Kidney epithelial cell (primary cell): ENCODE measurements at places on chromosomes 4 and X.

GRCh38 chr4:167885071-167885470, 207.3 kb upstream of the ANXA10 start:
- no peak for DNase-seq

GRCh38 chr4:90824266-90825150, 697.3 kb downstream of the CCSER1 start:
- DNase-seq, result no peak

DNA sequence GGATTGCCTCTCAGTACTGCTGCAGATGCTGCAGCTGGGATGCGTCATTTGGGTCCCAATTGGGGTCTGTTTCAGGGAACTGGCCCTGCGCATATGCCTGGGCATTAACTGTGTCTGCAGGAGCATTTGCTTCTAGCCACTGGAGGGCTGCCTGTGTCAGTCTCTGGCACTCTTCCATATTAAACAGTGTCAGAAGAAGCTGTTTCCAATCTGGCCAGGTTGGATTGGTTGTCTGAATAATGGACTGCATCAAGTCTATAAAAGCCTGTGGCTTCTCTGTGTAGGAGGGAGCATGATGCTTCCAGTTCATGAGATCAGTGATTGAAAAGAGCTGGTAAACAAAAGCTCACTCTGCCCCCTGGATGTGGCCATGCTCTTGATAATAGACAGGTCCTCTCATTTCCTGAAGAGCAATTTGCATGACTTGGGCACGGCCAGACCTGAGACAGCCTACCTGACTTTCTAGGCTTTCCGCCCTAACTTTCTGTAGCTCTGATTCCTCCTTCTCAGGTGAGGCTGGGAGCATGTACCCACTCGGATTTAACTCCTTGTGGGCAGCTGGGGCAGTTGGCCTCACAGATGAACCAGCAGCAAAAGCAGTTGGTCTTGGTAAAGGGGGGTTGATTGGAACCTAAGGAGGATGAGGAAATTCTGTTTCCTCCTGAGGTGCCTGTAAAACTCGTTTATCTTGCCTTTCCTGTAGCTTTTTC, 29.2 kb downstream of the SULT1E1 start:
- peak; percentile 23 for DNase-seq

- no peak for DNase-seq
Observed at GRCh38 chr4:188154668-188155405, 15.6 kb downstream of the TRIML1 start.

DNA sequence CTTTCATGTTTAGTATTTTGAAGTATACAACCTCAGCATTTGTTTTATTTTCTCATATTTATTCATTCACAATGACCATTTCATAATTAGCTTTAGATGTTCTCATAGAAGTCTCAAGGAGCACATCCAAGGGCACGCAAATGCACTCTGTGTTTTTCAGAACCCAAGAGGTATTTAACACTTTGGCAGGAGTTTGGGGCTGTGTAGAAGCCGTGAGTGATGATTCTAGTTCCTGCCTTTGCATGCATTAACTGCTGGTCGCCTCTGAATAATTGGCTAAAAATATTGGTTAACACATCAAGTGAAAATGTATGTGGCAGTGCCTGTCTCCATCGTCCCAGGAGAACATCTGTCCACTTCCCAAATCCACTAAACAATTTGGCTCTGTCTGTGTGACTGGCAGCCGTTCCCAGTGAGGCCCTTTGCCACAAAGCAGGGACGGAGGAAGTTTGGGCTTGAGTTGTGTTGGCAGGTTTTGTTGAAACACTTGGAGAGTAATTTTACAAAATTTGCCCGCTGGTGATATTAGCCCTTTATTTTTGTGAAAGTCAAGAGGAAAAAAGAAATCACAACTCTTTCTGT, 730.7 kb upstream of the SLIT2 start:
- DNase-seq, result no peak

DNA sequence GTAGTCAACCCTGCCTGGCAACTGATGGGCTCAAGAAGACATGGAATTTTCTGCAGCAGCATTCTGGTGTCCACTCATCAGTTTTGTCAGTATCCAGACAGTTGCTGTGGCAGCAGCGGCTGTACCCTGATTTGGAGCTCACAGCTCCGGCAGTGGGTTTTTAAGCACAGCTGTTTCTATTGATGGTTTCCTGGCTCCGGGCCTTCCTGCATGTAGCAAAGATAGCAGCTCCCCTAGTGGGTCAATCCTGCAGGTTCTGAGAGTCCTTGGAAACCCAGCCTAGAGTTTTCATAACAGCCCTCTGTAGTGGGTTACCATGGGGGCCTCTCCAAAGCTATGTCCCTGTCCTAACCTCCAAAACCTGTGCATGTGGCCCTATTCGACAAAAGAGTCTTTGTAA, 84.0 kb upstream of the ATP6AP2 start:
- DNase-seq, result no peak

- DNase-seq, result peak; percentile 26
Observed at GRCh38 chrX:17046478-17047097, 100.1 kb downstream of the REPS2 start.

DNA sequence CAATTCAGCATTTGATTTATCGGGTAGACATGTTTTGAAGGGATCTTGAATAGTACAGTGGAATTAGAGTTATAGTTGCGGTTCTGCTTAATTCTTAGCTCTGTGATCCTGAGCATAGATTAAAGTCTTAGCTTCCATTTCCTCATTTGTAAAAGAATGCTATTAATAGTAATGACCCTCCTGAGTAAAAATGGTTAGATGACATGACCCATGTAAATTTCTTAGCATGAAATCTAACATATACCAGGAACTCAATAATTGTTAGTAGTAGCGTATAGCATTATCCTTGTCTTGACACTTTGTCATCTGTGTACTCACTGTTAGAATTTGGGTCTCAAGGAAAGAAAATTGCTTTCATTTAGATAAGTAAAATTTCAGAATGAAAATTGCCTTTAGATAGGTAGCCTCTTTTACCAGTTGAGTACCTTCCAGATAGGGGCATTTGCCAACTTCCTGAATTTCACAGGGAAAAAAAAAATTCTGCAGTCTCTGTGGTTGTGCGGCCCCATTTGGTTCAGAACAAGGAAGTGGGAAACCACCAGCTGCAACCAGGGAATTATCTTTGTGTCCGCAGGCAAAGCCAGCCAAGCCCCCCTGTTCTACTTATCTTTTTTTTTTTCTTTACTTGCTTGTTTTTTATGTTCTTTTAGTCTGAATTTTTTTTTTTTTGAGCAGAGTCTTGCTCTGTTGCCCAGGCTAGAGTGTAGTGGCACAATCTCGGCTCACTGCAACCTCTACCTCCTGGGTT, 86.9 kb downstream of the TMEM164 start:
- DNase-seq, result no peak

DNA sequence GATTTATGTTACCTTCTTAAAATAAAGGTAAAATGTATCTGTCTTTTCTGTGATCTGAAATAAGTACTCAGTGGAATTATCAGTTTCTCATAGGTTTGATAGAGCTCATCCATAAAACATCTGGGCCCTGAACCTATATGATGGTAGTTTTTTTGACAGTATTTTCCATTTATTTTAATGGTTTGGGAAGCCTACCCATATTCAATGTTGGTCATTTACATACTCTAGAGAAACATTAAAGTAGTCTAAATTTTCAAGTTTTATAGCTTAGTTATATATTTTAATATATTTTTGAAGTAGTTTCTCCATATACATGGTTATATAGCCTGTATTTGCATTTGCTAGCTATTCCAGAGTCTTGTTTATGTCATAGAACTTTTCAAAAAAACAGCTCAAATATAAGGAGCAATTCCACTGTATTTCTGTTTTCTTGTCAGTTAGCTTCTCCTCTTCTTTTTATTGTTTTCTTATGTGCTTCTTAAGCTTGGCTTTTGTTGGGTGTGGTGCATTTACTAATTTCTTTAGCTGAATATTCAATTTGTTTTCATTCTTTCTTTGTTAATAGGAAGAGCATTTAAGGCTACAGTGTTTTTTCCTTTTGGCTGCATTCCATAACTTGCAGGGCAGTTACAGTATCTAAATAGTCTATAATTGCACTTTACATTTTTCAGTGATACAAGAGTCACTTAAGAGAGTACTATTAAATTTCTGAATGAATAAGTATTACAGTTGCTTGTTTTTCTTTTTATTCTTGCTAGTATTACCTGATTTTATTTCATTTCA, 181.4 kb downstream of the DKK2 start:
- no peak for DNase-seq
